Iris pigment epithelial cell (primary cell): ENCODE measurements at places on chromosomes 12 and 14.

- DNase-seq = no peak
Observed at GRCh38 chr12:69401940-69402339, 42.4 kb downstream of the YEATS4 start.

GRCh38 chr12:117967512-117967911 lies 1.3 kb downstream of the KSR2 start:
- no peak for DNase-seq

DNA sequence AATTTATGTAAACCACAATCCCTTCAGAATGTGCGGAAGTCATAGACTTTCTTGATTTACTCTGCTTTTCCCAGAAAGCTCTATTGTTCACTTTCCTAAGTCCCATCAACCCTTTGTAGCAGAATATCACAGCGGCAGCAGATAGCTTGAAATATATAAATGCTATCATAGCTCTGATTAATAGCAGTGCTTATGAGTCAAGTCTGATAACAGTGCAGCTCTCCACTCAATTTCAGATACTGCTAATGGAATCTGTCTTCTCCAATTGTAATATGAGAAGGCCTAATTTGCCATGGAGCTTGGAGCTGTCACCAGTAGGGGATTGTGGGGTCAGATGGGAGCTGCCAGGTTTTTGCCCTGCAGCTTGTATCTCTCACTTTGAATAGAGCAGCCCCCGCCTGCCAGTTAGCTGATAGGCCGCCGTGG lies 10.9 kb downstream of the TMEM260 start:
- no peak for DNase-seq

DNA sequence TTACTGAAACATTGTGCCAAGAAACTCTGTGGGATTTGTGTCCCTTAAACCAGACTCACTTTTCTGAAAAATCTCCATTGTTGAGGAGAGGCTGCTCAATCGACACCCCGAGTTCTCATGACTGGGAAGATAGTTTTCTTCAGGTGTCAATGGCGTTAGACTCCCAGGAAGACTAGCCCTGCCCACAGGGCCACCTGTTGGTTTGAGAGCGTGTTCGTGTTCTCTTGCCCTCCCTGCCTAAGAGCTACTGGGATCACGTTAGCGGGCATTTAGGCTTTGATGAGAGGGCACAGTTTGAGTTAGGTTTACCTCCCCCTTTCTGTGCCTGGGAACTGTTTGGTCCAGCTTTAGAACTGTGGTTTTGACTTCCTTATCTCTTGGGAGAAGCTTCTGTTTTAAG lies 10.7 kb upstream of the UNC119B start:
- no peak for DNase-seq
